ENCODE measurements at places on chromosomes 2 and 18.
A peak's percentile ranks its signal among the peaks of the same experiment; 100 is the strongest.

GRCh38 chr2:3635171-3635974 is 22.6 kb upstream of the ALLC start:
- DNase-seq = no peak

GRCh38 chr2:70894765-70895164 is 40.9 kb upstream of the ATP6V1B1 start:
- DNase-seq = no peak

- no peak for DNase-seq
These were observed 30.6 kb upstream of the SLC1A4 start for GRCh38 chr2:64958556-64958955.

DNA sequence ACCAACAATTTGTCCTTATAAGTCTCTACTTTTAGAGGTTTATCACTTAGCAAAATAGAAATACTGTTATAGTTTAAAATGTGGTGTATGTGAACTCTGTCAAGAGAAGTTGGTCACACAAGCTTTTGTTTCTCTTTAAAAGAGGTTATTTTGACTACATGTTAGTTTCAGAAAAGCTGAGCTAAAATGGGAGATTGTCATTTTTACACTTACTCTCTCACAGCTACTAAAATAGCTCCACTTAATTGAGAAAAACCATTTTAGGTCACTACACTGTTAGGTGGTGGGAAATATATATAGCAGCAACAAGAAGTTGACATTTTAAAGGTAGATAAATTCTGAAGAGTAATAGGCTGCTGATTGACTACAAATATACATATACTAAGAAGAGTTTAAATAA is 161.5 kb upstream of the KCNJ3 start:
- DNase-seq = no peak

- DNase-seq = peak; percentile 24
These were observed 9.8 kb upstream of the SAP130 start for GRCh38 chr2:128037649-128038048.

DNA sequence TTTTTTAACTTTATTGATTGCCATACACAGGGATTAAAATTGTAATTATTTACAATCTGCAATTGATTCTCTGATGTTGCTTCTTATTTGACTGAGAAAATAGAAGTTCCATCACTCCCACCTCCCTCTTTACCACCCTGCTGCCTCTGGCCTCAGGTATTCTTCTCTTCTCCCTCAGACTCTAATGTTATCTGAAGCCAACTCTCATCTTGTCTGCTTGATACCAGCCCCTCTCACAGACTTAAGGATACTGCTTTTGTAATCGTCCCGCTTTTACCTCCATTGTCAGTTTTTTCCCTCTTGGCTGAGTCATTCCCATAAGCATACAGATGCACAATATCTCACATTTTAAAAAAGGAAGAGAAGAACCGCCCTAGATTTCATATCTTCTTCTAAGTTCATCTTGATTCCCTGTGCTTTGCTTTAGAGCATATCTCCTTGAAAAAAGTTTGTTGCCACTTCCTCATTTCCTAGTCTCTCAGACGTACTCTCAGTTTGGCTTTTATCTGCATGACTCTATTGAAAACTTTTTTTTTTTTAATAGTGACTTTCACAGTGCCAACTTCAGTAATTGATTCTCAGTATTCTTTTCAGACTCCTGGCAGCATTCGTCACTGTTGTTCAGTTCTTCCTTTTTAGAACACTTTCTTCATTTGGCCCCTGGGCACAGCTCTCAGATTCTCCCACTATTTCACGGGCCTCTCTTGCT is 31.1 kb downstream of the SPAG16 start:
- no peak for DNase-seq

GRCh38 chr2:152566728-152567069 is 150.6 kb downstream of the PRPF40A start:
- DNase-seq = peak; percentile 8

DNA sequence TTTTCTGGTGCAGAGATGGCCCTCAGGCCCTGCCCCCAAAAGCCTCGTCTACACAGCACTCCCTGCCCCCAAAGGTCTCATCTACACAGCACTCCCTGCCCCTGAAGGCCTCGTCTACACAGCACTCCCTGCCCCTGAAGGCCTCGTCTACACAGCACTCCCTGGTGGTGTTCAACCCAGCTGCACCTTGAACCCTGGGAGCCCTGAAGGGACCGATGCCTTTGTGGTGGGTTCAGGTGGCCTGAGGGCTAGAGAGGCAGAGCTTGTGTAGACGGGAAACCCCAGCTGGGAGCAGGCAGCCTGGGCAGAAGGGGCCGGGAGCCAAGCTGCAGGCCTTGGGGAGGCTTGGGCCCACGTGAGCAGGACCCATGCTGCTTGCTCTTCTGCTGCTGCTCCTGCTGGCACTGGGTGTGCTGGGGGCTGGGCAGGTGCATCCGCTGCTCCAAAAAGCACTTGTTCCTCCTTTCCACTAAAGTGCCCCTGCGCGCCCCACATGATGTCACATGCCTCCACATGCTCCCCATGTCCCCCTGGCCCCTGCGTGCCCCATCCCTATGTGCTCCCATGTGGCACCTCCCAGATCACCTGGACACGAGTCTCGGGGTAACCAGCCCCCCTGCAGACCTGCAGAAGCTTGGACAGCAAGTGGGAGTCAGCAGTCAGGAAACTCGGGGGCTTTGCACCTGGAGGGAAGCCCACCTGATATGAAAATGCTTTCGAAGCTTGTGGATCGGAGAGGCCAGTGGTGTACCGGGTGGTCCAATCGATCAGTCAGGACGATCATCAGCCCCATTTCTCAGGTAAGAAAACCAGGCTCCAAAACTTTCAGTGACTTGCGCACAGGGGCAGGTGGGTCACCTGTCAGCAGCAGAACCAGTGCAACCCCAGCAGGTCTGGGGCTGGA is 94.9 kb upstream of the CTDP1 start:
- no peak for DNase-seq

- no peak for DNase-seq
These were observed 54.8 kb downstream of the TEX51 start for GRCh38 chr2:126953483-126953882.

GRCh38 chr18:76927223-76927725 is 104.9 kb downstream of the ZNF236 start:
- DNase-seq = no peak

- DNase-seq = peak; percentile 60
These were observed 278.0 kb downstream of the NEDD4L start for GRCh38 chr18:58321986-58322385.

GRCh38 chr2:199042660-199043379 is 414.9 kb downstream of the SATB2 start:
- no peak for DNase-seq

All from NB4 (cell line).